Activated T-cell treated with anti-CD3 and anti-CD28 coated beads for 48 hours (primary cell): ENCODE measurements at places on chromosomes 1 and 21.

DNA sequence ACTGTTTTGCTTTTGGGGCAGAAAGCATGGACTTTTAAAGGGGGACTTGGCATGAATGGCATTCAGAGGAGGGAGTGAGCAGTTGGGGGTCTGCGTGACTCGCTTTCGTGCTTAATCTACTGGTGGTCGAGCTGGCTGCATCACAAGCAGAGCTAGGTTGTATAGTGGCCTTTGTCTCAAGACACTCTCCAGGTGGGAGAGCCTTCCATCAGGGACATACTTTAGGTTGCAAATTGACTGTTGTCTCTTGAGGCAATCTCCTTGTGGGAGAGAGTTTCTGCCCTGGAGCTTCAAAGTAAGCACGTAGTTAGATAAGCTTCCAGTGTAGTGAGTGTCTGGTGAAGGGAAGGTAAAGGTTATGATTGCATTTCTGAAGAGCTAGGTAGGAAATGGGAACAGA, 93.9 kb downstream of the C1orf21 start:
- DNase-seq = no peak

DNA sequence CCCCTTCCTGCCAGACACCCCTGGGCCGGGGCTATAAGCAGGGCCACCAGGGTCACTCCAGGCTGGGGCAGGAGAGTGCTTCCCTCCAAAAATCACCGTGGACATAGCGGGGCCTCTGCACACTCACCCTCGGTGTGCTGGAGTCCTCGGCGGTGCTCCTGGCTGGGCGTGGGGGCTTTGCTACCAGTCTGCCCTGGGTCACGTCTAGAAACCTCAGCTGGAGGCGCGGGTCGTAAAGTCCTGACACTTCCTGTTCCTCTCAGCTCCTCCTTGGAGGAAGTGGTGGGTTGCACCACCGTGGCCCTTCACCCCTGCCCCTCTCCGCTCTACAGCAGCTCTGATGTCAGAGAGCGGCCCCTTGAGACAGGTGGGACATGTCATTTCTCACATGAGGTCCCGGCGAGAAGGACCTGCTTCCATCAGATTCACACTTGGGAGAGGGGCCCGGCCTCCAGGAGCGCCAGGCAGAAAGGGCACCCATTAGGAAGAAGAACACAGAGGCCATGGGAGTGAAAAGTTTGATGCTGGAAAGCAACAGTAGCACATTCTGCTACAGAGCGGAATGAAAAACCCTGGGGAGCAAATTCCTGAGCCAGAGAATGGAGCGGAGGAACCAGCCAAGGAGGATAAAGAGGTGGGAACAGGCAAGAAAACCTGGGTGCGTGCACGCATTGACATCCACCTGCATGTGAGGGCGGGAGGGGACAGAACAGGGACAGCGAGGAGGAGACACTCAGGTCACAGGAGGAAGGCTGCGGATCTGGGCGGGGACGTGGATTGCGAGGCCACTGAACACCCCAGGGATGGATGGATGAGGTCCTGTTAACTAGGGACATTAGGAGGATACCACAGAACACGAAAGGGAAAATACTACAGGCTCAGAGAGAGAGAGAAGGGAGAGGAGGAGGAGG, at the start of gene ITGB2:
Gene ITGB2 (minus strand): TSS at position 206 of the 911 bp plus-strand sequence. CDS start 10,117 bp downstream, outside the sequence.
- peak; percentile 58 for DNase-seq

DNA sequence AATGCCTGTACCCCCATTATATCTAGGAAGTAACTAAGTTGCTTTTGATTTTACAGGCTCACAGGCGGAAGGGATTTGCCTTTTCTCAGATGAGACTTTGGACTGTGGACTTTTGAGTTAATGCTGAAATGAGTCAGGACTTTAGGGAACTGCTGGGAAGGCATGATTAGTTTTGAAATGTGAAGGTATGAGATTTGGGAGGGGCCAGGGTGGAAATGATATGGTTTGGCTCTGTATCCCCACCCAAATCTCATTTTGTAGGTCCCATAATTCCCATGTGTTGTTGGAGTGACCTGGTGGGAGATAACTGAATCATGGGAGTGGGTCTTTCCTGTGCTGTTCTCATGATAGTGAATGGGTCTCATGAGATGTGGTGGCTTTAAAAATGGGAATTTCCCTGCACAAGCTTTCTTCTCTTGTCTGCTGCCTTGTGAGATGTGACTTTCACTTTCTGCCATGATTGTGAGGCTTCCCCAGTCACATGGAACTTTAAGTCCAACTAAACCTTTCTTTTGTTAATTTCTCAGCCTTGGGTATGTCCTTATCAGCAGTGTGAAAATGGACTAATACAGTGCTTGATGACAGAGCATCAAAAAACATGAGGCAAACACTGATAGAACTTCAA, 1119.5 kb downstream of the PLA2G4A start:
- DNase-seq = no peak

DNA sequence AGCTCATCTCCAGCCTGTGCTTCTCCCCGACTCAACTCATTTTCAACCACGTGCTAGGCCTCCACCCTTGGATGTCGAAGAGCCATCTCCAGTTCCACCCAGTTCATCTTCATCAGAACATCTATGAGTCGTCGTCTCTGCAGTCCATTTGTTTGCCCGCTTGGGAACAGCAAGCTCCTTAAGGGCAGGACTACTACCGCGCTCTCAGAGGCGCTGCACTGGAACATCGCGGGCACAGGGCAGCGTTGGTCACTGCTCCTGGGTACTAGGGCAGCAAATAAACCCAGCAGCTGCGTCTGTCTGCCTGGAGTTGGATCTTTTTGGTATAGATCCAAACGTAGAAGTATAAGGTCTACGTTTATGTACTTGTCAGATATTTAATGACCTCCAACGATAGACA, 478 bp upstream of the PRDM2 start:
- no peak for DNase-seq

DNA sequence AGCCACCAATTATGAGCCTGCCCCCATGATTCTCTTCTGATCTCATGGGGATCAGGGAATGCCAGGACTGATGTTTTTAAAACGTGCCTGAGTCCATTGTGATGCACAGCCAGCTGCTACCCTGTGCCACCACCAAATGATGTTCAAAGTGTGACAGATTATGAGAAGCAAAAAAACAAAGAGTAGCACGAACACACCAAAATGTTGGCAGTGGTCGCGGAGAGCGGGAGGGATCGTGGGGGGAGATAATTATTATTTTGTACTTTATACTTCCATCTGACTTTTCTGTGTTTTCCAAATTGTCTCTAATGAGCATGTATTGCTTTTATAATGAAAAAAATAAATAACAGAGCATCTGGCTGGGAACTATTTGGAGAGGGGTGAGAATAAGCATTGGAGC, 50.5 kb downstream of the EPHB2 start:
- no peak for DNase-seq

- DNase-seq = no peak
These were observed 720 bp upstream of the F3 start for GRCh38 chr1:94542088-94542870.

GRCh38 chr1:51653127-51653526, 36.2 kb downstream of the OSBPL9 start:
- DNase-seq = no peak

GRCh38 chr1:198845271-198845670, 206.4 kb downstream of the PTPRC start:
- no peak for DNase-seq

GRCh38 chr1:10629091-10629815, 154.5 kb downstream of the PEX14 start:
- DNase-seq = no peak

DNA sequence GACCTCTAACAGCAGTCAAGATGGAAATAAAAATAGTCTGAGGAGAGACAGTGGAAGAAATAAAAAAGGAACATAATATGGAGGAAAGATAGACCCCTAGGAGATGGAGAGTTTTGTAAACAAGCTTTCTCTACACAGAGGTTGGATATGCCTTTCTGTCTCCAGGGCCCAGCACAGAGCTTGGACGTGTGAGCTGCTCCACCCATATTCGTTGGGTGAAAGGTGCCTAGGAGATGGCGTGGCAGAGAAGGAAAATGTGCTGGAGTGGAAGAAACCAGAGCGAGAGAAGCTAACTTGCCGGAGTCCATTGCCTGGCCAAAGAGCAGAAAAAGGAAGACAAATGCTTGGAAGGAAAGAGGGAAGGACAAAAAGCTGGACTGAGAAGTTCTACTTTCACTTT, 78.3 kb upstream of the LMO4 start:
- no peak for DNase-seq

- no peak for DNase-seq
These were observed 11.5 kb upstream of the SLC2A7 start for GRCh38 chr1:9037476-9038337.

DNA sequence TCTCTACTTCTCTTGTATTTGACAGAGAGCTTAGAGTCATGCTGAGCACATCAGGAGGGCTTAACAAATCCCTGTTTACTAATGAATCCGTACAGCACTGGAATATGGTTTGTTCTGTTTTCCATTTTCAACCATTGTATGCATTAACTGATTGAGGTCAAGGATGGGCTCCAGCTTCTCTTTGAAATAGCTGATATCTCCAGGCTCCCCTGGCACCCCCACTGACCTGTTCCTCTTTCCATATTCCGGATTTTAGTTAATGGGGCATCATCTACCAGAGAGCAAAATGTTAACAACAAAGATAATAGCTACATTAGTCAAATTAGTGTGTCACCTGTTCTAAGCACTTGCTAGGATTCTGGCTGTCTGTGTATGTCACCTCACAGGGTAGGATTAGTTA, 57.6 kb downstream of the NENF start:
- DNase-seq = no peak

DNA sequence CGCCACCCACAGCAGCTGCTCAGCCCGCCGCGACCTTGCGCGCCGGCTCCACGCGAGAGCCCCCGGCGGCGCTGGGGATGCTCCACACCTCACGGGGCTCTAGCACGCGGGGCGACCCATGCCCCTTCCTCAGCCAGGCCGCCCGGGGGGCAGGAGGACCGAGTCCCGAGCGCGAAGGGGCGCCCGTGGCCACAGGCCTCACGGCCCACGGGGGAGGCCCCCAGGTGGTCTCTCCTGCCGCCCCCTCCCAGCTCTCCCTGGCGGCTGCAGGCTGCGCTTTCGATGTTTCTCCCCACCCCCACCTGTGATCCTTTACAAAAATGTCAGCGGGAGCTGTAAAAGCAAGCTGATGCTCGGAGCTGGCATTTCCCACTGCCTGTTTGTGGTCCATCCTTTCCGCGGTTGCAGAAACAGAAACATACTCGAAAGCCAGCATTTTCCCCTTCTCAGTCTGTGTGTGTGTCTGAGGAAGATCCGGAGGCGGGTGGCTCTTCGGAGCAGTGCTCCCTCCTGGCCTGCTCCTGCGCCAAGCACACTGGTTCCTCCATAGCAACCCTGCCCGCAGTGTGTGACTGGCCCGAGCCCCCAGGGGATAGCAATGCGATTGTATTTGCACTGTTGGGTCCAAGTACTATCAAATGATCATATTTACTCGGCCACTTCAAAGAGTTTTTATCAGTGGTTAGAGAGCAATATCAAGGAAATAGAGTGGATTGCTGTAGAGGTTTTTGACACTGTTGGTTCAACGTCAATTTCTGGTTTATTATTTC, 2.1 kb downstream of the KIF26B start:
- no peak for DNase-seq

GRCh38 chr1:174819596-174819995, 180.2 kb upstream of the CACYBP start:
- no peak for DNase-seq

GRCh38 chr1:196366817-196367495, 241.3 kb downstream of the KCNT2 start:
- no peak for DNase-seq

DNA sequence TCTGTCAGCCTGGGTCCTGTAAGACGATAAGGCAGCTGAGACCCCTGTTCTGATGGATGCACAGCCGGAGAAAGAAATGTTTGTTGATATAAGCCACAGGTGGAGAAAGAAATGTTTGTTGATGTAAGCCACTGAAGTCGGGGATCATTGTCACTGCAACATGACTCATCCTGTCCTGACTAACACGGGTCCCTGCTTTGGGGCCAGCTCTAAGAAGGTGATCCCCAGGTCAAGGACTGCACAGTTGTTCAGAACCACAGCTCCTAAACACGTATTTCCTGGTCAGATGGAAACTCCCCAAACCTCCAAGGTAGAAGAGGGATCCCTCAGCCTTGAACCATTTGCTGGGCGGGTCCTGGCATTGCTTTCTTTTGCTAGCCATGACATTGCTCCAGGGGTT, 86.4 kb upstream of the IGSF21 start:
- DNase-seq = no peak

DNA sequence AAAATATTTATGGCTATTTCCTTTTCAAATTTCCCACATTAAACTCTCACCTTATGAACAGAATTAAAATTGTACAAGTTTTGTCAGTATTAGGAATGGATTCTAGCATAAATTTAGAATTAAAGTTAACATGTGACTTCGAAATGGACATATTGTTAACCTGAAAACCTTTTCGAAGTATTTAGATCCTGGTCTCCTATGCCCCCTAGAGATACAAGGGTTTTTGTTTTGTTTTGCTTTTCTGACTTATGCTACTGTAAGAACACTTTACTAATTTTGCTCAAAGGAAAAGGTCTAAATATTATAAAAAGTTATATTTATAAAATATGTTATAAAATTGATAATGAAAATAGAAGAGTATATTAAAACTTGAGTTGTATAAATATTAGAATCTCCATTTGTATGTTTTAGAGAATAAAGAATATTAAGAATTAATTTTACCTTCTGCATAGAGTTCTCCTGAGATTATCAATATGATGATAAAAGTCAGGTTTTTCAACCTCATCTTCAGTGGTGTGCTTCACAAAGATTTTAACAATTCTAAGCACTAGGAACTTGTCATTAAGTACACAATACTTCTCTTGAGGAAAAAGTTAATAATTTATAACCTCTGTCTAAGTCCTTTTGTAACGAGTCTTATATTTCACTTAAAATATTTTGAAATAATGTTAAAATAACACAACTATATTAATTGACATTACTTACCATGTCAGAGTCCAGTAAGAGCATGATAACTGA, at the start of gene F13B:
Gene F13B (minus strand): TSS at position 542 of the 738 bp plus-strand sequence. CDS start 37 bp downstream, at position 505.
- no peak for DNase-seq

DNA sequence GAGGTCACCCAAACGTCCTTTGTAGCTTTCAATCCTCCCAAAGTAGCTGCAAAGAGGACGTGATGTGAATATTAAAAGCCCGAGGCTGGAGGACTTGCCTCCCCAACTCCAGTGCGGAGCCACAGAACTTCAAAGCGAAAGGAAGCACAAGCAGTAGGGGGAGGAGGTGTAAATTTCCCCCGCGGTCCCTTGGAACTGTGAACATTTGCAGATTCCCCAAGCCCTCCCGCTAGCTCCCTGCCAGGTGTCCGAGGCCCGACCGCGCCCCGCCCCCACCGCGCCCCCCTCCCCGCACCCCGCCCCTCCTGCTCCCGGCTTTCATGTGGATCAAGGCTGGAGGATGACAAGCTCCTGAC, 41.5 kb upstream of the HAO2 start:
- no peak for DNase-seq

DNA sequence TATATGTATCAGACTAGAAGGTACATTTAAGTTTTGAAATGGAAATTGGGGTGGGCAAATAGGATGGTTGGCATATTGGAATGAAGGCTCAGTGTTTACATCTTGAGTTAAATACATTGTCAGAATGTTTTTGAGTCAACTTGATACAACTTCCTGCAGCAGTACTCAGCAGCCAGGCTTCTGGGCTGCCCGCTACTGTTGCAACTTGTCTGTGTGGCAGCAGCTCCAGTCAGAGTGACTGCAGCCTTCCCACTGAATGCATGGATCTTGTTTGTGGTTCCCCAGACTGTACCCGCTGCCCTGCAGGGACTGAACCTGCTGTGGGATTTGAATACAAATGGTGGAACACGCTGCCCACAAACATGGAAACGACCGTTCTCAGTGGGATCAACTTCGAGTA, 24.9 kb upstream of the SARS1 start:
- DNase-seq = no peak

GRCh38 chr1:154767315-154768240, 102.5 kb downstream of the KCNN3 start:
- DNase-seq = no peak
